ENCODE measurements at places on chromosomes 13 and 19. TPM values are rescaled to one million over a fixed set of nuclear protein-coding genes. Genes with fewer than 3 reads are reported as not detected.

The DAND5 gene
- total RNA-seq: 0.26 TPM

The CEACAM6 gene
- total RNA-seq: not detected

The CRX gene
- total RNA-seq: not detected

The FUT6 gene
- total RNA-seq: not detected

The MZF1 gene
- total RNA-seq: 8.2 TPM

The ATXN8OS gene
- not detected for total RNA-seq

DNA sequence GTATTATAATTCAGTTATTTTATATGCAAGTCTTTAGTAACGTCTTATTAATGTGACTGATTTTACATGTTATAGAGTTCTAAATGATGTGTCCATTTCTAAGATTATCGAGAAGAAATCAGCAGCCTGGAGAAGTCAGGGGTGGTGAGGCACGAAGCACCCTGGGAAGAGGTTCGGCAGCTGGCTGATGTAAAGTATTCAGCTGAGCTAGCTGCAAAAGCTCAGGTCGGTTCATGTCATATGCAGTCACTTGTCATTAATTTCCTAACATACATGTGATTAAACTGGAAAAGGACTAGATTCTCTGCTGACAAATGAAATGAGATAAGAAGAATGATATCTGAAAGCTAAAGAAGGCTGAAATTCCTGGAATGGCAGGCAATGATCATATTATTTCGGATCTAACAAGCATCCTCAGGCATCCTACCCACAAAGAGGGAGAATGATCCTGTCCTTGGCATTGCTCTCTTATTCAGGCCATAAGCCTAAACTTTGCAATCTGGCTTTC lies 383.0 kb upstream of the SLITRK1 start:
- no peak for DNase-seq
- no peak overlapping the region for H3K27ac ChIP-seq
- no peaks in the 10 kb centered on the region for H3K36me3 ChIP-seq
- no peak overlapping the region for H3K4me3 ChIP-seq

GRCh38 chr13:98384739-98385138 lies 192.2 kb downstream of the STK24 start:
- H3K36me3 ChIP-seq: peaks cover 5% of the 10 kb centered on the region
- no peak for DNase-seq
- no peaks in the 10 kb centered on the region for H3K27me3 ChIP-seq
- H3K27ac ChIP-seq: no peak overlapping the region

- H3K27ac ChIP-seq: no peak overlapping the region
- DNase-seq: no peak
- no peaks in the 10 kb centered on the region for H3K27me3 ChIP-seq
- no peaks in the 10 kb centered on the region for H3K36me3 ChIP-seq
Measured at GRCh38 chr13:26600343-26600742, 42.9 kb downstream of the WASF3 start.

GRCh38 chr13:91358387-91358782 lies 10.9 kb downstream of the MIR17HG start:
- peaks cover 2% of the 10 kb centered on the region for H3K4me1 ChIP-seq
- no peak for DNase-seq
- H3K36me3 ChIP-seq: peaks cover 48% of the 10 kb centered on the region
- H3K4me3 ChIP-seq: no peak overlapping the region

DNA sequence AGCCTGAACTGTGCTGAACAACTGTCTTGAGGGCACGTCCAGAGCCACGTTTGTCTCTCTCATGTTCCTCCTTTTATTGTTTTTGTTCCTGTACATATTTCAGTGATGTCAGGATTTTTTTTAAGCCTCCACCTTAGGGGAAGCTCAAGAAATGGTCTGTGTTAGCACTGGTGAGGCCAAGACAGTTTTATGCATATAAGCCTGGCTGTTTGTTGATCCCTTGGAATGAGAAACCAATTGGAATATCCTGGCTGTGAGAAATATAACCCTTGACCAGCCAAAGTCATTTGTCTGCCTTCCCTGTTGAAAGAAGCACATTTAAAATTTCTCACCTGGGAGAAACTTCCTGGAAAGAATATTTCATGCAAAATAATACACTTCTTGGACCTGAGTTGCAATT lies 115.8 kb downstream of the DNAJC15 start:
- no peak for DNase-seq
- no peak overlapping the region for H3K27ac ChIP-seq
- H3K4me1 ChIP-seq: no peaks in the 10 kb centered on the region
- H3K36me3 ChIP-seq: no peaks in the 10 kb centered on the region
- no peak overlapping the region for H3K4me3 ChIP-seq
- no peaks in the 10 kb centered on the region for H3K27me3 ChIP-seq

- no peaks in the 10 kb centered on the region for H3K4me1 ChIP-seq
- no peak overlapping the region for H3K27ac ChIP-seq
- H3K27me3 ChIP-seq: no peaks in the 10 kb centered on the region
- H3K36me3 ChIP-seq: peaks cover 78% of the 10 kb centered on the region
- H3K4me3 ChIP-seq: no peak overlapping the region
Measured at GRCh38 chr13:112509190-112509589, 78.8 kb downstream of the TUBGCP3 start.

DNA sequence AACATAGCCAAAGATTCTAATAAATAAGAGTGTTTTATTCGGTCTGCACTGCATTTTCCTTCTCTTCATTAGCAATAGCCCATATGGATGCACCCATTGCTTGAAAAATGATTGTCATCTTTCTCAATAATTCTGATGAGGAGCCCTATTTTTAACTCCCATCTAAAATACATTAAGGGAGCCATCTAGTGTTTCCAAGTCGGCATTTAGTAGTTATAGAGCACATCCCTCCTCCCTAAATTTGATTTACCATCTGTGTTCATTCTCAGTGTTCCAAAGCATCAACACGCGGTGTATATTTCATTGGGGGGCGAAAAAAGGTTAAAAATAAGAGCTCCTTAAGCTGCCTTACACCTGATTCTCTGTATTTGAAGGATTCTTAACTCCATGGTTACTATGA lies 119.2 kb upstream of the IPO5 start:
- no peaks in the 10 kb centered on the region for H3K27me3 ChIP-seq
- H3K4me3 ChIP-seq: no peak overlapping the region
- H3K4me1 ChIP-seq: no peaks in the 10 kb centered on the region
- H3K27ac ChIP-seq: no peak overlapping the region

DNA sequence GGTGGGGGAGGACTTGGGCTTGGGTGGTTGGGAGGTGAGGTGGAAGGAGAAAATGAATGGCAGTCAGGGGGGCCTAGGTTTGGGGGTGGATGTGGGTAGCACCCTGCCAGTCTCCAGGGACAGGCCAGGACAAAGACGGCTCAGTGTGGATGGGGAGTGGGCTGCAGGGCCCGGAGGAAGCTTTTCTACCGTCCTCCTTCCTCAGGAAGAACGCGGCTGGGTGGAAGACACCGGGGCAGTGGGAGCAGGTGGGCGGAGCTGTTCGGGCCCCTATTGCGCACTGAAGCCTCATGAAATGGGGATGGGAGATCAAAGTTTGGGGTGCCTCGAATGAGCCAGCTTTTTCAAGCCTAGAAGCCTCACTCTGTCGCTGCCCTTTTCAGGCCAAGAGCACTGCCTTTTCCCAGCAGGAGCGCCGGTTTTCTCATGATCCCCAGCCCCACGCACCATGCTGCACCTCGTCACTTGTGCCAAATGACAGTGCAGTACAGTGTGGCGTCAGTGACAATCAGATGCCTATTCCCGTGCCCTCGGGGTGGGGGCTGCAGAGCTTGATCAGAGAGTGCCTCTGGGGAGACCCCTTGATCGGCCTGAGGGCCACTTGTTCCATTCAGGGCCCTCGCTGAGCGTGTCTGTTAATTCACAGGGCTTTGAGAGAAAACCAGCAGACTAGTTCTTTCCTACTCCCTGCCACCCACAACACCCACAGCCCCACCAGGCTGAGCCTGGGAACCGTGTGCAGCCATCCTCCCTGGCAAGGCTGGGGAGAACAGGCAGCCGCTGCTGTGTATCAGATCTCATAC lies 1.5 kb downstream of the CALM3 start:
- peaks cover 22% of the 10 kb centered on the region for H3K4me1 ChIP-seq
- no peak for DNase-seq
- peaks cover 25% of the 10 kb centered on the region for H3K36me3 ChIP-seq
- peak overlapping the region; percentile 82 for H3K4me3 ChIP-seq
- H3K27ac ChIP-seq: peak overlapping the region; percentile 97

DNA sequence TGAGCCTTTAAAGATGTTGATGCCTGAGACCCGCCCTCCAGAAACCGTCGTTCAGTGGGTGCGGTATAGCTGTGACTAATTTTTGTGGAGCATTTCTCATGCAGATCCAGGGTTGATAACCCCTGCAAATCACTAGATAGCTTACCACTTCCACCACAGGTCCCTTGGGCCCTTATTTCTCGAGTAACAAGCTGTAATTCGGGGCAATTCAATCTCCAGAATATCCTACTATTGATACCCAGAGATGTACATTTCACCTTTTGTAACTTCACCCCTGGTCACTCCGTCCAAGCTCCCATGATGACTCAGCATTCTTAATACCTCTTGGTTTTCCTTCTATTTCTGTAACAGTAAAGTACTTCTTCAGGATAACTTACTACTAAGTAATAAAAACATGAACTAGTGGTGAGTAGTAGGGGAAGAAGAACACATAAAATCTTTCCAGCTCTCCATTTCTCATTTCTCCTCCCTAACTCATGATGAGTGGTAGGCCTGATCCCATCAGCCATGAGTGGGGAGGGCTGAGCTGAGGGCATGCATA lies 71.9 kb upstream of the UBL3 start:
- H3K4me1 ChIP-seq: peaks cover 18% of the 10 kb centered on the region
- peak overlapping the region; percentile 77 for H3K27ac ChIP-seq
- H3K4me3 ChIP-seq: no peak overlapping the region
- DNase-seq: no peak
- no peaks in the 10 kb centered on the region for H3K36me3 ChIP-seq
- no peaks in the 10 kb centered on the region for H3K27me3 ChIP-seq

DNA sequence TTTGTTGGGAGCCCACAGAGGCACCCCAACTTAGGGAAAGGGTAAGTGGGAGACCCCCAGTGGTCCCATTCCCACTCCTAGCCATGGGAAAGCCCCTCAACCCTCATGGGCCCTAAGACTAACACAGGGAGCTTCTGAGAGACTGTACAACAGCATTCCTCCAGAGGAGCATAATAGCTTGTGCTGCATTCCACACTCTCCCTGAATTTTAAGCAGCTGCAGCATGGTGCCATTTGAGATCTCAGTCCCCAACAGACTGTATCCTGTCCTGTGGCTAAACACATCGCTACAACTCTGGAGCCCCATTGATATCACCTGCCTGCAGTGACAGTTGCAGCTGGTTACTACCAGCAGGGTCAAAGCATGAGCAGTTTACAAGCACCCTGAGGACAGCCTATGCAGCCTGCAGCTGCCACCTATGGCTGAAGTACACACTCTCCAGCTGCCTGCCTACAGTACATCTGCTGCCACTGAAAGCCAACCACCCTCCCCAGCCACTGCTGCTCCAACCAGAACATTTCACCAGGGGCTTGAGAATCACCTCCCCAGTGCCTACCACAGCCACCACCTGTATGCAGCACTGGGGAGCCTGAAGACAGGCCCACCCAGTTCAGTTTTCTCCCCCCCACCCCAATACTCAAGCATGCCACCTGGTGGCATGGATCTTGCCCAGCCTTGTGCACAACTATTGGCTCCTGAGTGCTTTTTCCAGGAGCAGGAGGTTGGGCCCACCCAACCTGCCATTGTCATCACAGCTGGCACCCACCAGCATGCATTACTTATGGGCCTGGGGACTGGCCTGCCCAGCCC lies 557.3 kb downstream of the GPC5 start:
- H3K27ac ChIP-seq: no peak overlapping the region
- DNase-seq: no peak
- H3K36me3 ChIP-seq: no peaks in the 10 kb centered on the region
- no peaks in the 10 kb centered on the region for H3K4me1 ChIP-seq
- no peaks in the 10 kb centered on the region for H3K27me3 ChIP-seq

- H3K4me3 ChIP-seq: no peak overlapping the region
- H3K4me1 ChIP-seq: peaks cover 6% of the 10 kb centered on the region
- no peaks in the 10 kb centered on the region for H3K27me3 ChIP-seq
- H3K27ac ChIP-seq: no peak overlapping the region
- DNase-seq: no peak
Measured at GRCh38 chr19:45395821-45396617, 8.8 kb downstream of the PPP1R13L start.

DNA sequence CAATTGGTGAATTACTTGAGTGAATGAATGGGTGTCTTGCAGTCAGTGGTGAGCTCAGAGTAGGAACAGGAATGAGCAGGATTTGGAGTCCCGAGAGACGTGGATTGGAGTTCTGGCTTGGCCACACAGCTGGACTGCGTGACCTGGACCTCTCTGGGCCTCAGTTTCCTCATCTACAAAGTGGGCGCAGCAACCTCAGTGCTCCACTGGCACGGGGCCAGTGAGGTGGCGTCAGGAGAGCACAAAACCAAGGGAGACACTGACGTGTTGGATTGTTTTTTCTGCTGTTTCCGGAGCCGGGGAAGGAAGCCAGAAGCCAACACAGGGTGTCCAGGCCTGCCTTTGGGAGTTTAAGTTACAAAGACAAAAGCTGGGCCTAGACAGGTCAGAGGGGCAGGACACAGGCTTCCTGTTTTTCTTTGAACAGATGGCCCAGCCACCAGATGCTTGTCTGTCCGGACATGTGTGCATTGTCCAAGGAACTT lies 6.5 kb upstream of the DOCK6 start:
- H3K36me3 ChIP-seq: no peaks in the 10 kb centered on the region
- H3K27me3 ChIP-seq: peaks cover 9% of the 10 kb centered on the region
- peak overlapping the region; percentile 65 for H3K27ac ChIP-seq
- no peaks in the 10 kb centered on the region for H3K4me1 ChIP-seq
- no peak overlapping the region for H3K4me3 ChIP-seq

GRCh38 chr19:18700501-18701249 lies 17.2 kb downstream of the CRTC1 start:
- H3K27ac ChIP-seq: peak overlapping the region; percentile 63
- DNase-seq: peak; percentile 81
- no peaks in the 10 kb centered on the region for H3K27me3 ChIP-seq
- H3K36me3 ChIP-seq: no peaks in the 10 kb centered on the region

DNA sequence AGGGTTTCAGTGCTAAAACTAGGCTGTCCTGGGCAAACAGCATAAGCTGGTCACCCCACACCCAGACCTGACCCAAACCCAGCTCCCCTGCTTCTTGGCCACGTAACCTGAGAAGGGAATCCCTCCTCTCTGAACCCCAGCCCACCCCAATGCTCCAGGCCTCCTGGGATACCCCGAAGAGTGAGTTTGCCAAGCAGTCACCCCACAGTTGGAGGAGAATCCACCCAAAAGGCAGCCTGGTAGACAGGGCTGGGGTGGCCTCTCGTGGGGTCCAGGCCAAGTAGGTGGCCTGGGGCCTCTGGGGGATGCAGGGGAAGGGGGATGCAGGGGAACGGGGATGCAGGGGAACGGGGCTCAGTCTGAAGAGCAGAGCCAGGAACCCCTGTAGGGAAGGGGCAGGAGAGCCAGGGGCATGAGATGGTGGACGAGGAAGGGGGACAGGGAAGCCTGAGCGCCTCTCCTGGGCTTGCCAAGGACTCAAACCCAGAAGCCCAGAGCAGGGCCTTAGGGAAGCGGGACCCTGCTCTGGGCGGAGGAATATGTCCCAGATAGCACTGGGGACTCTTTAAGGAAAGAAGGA lies 2.8 kb downstream of the PPP1R12C start:
- H3K27me3 ChIP-seq: no peaks in the 10 kb centered on the region
- peaks cover 15% of the 10 kb centered on the region for H3K4me1 ChIP-seq
- peaks cover 3% of the 10 kb centered on the region for H3K36me3 ChIP-seq
- peak overlapping the region; percentile 3 for H3K27ac ChIP-seq

Data from psoas muscle (tissue), 8 donors.